HS-5 (cell line): ENCODE measurements at places on chromosomes 2 and 18.

DNA sequence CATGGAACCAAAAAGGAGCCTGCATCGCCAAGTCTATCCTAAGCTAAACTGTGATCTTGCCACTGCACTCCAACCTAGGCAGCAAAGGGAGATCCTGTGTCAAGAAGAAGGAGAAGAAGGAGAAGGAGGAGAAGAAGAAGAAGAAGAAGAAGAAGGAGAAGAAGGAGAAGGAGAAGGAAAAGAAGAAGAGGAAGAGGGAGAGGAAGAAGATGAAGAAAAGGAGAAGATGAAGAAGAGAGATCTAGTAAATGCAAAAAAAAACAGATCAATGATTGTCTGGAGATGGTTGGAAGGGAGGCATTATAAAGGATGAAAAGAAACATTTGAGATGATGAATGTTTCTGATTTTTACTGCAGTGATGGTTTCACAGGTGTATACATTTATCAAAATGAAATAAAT lies 1629.0 kb upstream of the PIK3C3 start:
- DNase-seq = no peak

GRCh38 chr2:190407662-190408537 lies at the start of gene MFSD6:
MFSD6 (plus strand) TSS chr2:190408355; CDS start chr2:190436030, 27,675 bp downstream.
- DNase-seq = no peak

- DNase-seq = no peak
Observed at GRCh38 chr18:8844721-8845148, 139.4 kb downstream of the MTCL1 start.

- DNase-seq = no peak
Observed at GRCh38 chr2:209416913-209417312, 6.9 kb upstream of the MAP2 start.

- peak; percentile 8 for DNase-seq
Observed at GRCh38 chr2:128233790-128234395, 84.8 kb downstream of the HS6ST1 start.

GRCh38 chr18:23479829-23480505 lies 23.3 kb upstream of the RMC1 start:
- DNase-seq = no peak

DNA sequence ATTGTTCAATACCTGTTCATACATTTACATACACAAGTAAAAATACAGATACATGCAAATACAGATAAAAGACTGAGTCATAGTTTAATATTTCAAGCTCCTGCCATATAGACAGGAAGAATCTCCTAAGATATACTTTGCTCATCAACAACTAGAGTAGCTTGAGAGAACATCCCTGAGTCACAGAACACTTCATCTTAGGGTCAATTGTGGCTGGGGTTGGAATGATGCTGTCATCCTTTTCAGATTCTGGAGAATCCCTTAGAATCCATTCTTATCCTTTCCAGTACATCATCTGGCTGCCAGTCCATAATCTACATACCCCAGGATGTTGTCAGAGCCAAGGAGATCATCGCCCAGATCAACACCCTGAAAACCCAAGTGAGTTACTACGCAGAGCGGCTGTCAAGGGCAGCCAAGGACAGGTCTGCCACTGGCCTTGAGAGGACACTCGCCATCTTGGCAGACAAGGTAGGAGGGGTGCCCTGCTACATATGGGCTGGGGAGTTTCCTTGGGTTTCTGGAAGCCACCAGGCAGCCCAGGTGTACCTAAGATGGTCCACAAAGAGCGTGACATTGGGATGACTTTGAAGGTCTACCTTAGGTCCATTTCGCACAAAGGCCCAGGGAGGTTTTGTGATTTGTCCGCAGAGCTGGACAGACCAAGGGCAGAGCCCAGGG lies 55.7 kb downstream of the COA5 start:
- DNase-seq = peak; percentile 99

DNA sequence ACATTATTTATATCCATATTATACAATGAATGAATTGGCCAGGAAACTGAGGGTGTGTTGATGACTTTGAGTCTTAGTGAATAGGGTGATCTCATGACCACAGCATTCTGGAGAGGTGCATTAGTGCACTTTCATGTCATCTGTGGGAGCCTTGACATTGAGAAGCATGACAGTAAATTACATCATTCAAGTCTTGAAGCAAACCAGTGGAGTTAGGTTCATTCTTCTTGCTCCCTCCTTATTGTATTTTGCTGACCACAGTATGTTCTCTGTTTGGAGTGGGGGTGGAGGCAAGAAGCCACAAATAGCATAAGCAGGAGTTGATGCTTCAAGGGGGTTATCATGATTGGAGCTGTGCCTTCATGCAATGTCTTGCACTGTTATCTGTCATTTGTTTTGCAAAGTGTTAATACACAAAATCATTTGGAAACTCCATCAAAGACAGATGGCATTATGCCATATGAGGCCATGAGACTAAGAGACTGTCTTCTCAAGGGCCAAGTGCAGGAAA lies 680.2 kb downstream of the NYAP2 start:
- DNase-seq = peak; percentile 82

DNA sequence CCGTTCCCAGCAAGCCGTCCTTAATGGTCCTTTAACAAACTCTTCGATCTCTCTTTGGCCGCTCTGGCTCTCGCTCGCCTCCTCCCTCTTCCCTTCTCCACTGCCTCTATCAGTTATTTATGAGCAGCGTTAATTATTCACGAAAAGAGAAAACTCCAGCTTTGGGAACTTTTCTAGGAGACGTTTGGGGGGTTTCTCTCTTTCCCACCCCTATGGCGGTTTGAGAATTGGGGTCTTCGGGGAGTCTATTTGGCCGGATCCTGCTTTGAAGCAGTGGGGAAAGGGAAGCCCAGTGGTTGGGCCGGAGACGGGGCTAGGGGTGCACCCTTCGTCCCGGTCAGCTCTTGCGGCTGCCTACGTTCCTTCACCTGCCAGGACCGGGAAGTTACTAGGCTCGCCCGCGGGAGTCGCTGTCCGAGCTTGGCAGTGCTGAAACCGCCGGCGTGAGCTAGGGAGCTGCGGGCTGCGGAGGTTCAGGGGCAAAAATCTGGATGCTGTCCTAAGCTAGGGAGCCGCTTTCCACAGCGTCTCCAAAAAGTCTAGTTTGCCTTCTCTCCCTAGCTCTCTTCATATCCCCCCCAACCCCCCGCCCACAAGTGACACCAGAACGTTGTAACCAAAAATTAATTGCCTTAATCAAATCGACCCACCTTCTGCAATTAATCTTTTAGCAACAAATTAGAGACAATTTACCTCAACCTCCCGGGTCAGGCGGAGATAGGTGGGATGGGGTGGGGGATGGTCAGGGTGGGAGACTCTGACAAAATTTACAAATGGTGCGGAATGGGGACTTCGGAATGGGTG lies 8.9 kb upstream of the SKOR2 start:
- DNase-seq = no peak

GRCh38 chr2:120919771-120920453 lies 184.2 kb downstream of the GLI2 start:
- no peak for DNase-seq

GRCh38 chr18:4224031-4224704 lies 230.9 kb downstream of the DLGAP1 start:
- DNase-seq = no peak

GRCh38 chr2:168145426-168146310 lies 101.7 kb downstream of the STK39 start:
- no peak for DNase-seq

- no peak for DNase-seq
Observed at GRCh38 chr18:77444385-77444784, 194.7 kb downstream of the GALR1 start.

GRCh38 chr2:200399636-200400035 lies 93.1 kb downstream of the SPATS2L start:
- no peak for DNase-seq

DNA sequence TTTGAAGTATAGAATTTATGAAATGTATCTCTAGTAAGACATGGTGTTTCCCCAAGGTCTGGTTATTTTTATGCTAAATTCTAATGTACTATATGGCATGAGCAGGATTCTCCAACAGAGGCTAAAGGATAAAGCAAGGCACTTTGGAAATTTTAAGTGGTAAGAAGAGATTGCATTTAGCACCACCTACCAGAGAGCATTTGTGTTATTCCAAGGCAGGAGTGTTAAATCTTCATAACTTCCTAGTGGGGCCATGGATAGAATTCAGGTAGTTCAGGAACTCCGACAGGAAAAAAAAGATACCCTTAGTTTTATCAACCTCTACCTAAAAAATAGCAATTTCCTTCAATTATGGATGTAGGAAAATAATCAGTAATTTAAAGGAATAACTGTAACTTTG lies 497.4 kb upstream of the CRIM1 start:
- no peak for DNase-seq

GRCh38 chr2:163044114-163044513 lies 205.5 kb upstream of the KCNH7 start:
- DNase-seq = no peak

DNA sequence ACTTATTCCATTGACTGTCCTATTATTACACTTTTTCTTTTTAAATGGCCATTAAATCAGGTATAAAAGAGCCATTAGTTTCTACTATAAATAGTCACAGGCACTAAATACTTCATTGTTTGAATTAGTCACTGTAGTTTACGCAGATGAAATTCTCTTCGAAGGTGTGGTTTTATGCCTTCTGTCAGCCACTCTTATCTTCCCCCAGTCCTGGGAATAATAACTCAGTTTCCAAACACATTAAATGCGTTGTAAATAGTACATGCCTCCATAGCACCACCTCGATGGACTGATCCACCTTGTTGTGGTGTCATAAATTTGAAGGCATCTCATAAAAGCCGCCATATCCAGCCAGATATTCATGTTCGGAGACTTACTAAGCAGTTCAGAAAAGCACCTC lies 72.1 kb upstream of the PARD3B start:
- DNase-seq = no peak

- DNase-seq = no peak
Observed at GRCh38 chr2:98777076-98777475, 46.1 kb upstream of the MGAT4A start.

DNA sequence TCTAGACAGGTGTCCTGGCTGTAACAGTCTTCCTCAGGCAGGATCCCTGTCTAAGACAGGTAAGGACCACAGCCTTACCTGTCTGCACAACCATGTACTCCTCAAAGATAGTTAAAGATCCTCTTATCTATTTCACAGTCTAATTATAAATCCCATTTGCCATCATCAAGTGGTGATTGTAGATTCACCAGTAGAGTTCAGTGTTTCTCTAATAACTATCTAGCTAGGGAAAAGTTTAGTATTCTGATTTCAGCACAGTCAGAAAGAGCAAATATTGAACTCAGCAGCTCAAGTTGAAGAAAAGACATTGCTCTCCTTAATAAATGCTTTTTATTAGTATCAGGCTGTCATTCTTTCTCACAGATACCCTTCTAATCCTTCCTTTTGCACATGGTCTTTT lies 1305.5 kb upstream of the NXPH2 start:
- no peak for DNase-seq

DNA sequence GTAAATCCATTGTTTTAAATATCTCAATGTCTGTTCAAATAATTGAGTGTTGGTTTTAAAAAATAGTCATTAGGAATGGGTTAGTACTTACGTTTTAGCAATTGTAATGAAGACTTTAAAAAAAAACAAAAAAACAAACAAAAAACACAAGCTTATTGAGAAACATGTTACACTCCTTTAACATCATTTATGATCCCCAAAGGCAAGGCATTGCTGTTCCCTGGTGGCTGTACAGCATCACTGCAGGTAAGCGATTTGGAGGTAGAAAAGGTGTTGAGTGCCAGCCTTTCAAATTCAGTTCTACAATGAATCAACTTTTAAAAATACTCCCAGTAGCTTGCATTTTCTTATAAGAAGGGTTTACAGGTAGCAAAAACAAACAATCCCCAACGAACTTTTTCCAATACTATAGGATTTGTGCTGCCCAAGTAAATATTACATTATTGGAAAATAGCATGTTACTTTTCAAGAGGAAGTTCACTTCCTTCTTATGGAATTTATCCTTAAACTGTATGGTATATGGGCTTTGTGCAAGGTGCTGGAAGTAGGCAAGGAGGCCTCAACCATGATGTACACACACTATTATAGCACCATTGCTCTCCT lies 27.5 kb downstream of the CNRIP1 start:
- DNase-seq = no peak

DNA sequence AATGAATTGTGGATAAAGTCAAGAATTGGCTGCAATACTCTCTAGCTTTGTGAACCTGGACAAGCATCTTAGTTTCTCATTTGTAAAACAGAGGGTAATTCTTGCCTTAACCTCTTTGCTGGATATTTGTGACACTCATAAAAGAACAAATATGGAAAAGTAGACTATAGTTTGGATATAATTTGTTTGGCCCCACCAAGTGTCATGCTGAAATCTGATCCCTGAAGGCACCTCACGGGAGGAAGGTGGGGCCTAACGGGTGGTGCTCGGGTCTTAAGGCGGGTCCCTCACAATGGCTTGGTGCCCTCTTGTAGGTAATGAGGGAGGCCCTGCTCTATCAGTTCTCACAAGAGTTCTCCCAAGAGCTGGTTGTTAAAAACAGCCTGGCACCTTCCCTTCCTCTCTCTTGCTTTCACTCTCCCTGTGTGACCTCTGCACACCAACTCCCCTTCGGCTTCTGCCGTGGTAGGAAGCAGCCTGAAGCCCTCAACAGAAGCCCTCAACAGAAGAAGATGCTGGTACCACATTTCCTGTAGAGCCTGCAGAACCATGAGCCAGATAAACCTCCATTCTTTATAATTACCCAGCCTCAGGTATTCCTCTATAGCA lies 37.4 kb downstream of the ARL4C start:
- no peak for DNase-seq

DNA sequence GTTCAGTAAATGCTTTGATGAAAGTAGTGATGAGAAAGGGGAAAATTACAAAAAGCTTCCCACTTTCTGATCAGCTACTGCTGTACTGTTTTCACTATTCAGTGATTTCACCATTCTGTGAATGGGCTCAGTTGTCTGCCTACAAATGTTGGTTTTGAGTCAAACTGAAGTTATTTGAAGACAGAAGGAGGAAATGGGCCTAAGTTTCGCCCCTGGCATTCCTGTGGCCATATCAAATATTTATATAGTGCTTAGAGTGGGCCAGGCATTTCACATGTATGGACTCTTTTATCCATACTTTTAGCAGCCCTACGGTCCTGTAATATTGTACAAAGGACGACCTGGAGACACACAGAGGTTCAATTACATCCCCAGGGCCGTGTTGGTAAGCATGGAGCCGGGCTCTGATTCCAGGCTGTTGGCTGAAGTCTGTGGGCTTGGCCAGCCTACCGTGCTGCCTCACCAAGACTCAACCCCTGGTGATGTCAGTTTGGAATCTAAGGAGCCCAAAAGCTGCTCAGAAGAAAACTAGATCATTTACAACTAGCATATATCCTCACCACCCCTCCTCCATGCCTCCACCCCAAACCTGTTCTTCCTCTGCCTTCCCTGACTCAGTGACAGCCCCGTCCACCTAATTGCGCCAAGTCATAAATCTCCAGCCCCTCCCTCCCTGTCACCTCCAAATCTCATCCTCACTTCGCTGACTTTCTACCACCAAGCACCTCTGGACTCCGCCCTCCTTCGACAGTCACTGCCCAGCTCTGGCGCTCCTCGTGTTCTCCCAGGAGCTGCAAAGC lies 10.1 kb upstream of the GRHL1 start:
- peak; percentile 60 for DNase-seq

- DNase-seq = no peak
Observed at GRCh38 chr18:374721-375168, 106.9 kb upstream of the THOC1 start.

GRCh38 chr2:88621432-88621831 lies 5.8 kb downstream of the EIF2AK3 start:
- no peak for DNase-seq
